ENCODE measurements at places on chromosomes 6 and 20.

DNA sequence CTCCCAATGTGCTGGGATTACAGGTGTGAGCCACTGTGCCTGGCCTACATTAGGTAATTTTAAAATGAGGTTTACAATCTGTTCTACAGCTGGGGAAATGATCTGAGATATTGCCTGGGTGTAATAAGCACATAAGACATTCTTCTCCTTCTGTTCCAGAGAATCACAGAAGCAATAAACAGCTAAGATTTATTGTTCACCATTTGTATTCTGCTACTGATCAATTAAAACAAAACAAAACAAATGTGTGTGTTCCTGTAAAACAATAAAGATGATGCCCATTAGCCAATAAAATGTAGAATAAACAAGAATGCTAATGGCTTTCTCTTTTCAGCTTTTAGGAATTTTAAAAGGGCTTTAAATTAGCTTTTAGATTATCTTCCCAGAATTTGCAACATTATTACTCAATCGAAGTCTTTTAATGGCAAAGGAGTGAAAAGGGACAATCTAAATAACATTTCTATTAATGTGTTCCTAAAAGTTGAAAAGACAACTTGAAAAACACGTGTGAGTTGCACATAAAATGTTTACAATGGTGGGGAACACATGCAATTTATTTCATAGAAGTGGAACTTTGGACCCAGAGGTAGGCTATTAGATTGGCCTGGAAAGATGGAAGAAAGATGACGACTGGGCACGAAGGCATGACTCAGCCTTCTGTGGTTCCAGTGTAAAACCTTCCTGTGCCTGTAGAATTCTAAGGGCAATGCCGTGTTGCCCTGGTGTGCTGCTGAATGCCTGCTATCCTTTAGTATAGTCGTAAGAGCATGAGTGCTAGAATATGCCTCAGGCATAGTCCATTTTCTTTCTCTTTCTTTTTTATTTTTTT, 29.0 kb upstream of the DEK start:
- ATAC-seq, result no peak
- no peaks in the 10 kb centered on the region for H3K36me3 ChIP-seq
- no peak overlapping the region for H3K4me3 ChIP-seq
- peaks cover 19% of the 10 kb centered on the region for H3K27me3 ChIP-seq
- H3K27ac ChIP-seq, result no peak overlapping the region
- H3K4me1 ChIP-seq, result no peaks in the 10 kb centered on the region

DNA sequence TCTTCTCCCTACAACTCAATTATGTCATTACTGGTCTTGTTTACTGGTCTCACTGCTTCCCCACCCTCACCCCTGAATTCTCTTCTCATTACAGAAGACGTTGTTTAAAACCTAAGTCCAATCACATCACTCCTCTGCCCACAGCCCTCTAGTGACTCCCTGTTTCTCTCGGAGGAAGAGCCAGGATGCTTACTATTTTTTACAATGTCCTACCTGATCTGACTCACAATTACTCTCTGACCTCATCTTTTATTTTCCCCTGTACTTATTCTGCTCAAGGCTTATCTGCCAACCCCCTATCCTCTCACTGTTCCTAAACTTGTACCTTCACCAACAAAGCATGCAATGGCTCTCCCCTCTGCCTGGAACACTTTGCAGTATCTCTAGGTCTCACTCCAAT, 400.4 kb upstream of the PTCHD4 start:
- H3K4me1 ChIP-seq, result no peaks in the 10 kb centered on the region
- no peak for ATAC-seq
- no peak overlapping the region for H3K4me3 ChIP-seq
- no peaks in the 10 kb centered on the region for H3K36me3 ChIP-seq

GRCh38 chr6:136897071-136897470, 25.0 kb upstream of the SLC35D3 start:
- no peak for ATAC-seq
- no peak overlapping the region for H3K27ac ChIP-seq
- no peak overlapping the region for H3K4me3 ChIP-seq
- H3K27me3 ChIP-seq, result no peaks in the 10 kb centered on the region

DNA sequence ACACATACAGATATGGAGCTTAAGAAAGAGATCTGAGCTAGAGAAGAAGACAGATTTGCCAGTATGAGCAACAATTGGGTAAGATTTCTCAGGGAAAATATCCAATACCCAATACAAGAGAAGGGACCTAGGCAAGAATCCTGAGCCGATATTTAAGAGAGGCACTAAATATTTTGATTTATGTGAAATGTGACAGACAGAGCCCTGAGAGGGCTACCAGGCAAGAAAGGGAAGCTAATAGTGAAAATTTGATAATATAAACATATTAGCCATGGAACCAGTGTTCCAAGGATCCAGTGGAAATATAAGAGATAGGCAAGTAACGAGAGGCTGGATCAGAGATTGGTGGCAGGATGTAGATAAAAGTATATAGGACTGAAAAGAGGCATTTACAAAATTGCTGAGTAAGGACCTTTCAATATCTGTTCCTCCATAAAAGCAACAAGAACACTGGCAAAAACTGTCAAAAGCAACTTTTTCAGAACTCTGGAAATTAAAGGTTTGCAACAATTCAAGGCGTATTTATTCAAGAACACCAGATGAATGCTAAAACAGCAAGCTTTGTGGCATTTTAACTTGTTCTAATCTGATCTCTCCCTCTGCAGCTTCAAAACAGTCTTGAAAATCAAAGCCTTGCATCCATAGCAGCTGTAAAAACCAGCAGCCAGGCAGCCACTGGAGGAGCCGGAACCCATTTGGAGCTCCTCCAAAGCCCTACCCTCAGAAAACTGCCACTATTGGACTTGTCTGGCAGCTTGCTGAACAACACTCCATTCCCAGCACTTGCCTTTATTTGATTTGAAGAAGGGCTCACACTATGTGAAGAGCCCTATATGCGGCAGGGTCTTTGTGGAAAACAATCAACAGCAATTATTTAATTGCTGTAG, 58.8 kb downstream of the REV3L start:
- H3K4me1 ChIP-seq, result peaks cover 45% of the 10 kb centered on the region
- no peaks in the 10 kb centered on the region for H3K27me3 ChIP-seq
- H3K27ac ChIP-seq, result peak overlapping the region; percentile 9
- H3K36me3 ChIP-seq, result peaks cover 31% of the 10 kb centered on the region
- no peak overlapping the region for H3K4me3 ChIP-seq
- ATAC-seq, result no peak

- H3K36me3 ChIP-seq, result no peaks in the 10 kb centered on the region
- H3K4me1 ChIP-seq, result no peaks in the 10 kb centered on the region
- no peak overlapping the region for H3K4me3 ChIP-seq
- peaks cover 41% of the 10 kb centered on the region for H3K27me3 ChIP-seq
- no peak overlapping the region for H3K27ac ChIP-seq
Observed at GRCh38 chr6:56947924-56948323, 7.0 kb upstream of the BEND6 start.

- peak overlapping the region; percentile 66 for H3K27ac ChIP-seq
- no peak overlapping the region for H3K4me3 ChIP-seq
- ATAC-seq, result peak; percentile 84
- H3K36me3 ChIP-seq, result no peaks in the 10 kb centered on the region
- H3K27me3 ChIP-seq, result no peaks in the 10 kb centered on the region
Observed at GRCh38 chr6:45479834-45480751, 102.4 kb upstream of the SUPT3H start.

GRCh38 chr6:33290459-33290858, 1.1 kb downstream of the PFDN6 start:
- H3K4me1 ChIP-seq, result peaks cover 47% of the 10 kb centered on the region
- peaks cover 45% of the 10 kb centered on the region for H3K36me3 ChIP-seq

DNA sequence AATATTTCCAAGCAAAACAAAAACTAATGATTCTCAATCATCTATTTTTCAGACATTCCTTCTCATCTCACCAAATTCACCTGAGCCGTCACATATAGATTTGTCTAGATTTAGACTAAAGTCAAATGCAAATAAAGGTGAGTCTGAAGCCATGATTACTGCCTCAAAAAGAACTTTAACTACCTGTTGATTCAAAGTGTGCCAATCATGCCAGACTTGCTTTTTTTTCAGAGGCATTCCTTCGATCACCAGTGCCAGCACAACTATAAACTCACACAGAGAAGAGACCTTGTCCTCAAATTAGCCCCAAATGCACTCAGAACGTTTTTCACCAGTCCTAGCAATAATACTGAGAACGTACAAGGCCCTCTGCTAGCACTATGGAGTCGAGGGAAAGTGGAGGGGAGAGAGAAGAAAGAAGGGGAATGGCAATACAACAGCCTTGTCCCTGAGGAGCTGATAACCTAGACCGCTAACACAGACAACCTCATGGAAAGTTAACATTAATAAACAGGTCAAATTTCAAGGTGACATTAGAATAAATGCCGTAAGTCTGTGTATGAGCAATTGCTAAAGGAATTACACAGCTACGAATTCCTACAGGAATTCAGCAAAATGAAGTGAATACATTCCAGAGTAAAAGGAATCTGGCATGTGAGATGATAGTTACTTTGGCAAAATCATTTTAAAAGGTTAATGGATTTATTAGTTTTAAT, 60.9 kb downstream of the EPB41L2 start:
- H3K27me3 ChIP-seq, result no peaks in the 10 kb centered on the region
- no peak overlapping the region for H3K27ac ChIP-seq
- peaks cover 38% of the 10 kb centered on the region for H3K4me1 ChIP-seq
- H3K36me3 ChIP-seq, result peaks cover 7% of the 10 kb centered on the region
- ATAC-seq, result no peak
- no peak overlapping the region for H3K4me3 ChIP-seq

- no peak overlapping the region for H3K4me3 ChIP-seq
- ATAC-seq, result no peak
- H3K36me3 ChIP-seq, result no peaks in the 10 kb centered on the region
- H3K4me1 ChIP-seq, result peaks cover 92% of the 10 kb centered on the region
Observed at GRCh38 chr6:157759028-157759427, 64.0 kb upstream of the SNX9 start.

GRCh38 chr20:57505979-57506378, 19.0 kb downstream of the CTCFL start:
- ATAC-seq, result no peak
- H3K27me3 ChIP-seq, result peaks cover 14% of the 10 kb centered on the region
- no peak overlapping the region for H3K27ac ChIP-seq
- H3K4me1 ChIP-seq, result peaks cover 34% of the 10 kb centered on the region
- no peak overlapping the region for H3K4me3 ChIP-seq
- H3K36me3 ChIP-seq, result no peaks in the 10 kb centered on the region

GRCh38 chr6:135884136-135884535, 32.6 kb downstream of the PDE7B start:
- peak overlapping the region; percentile 74 for H3K27ac ChIP-seq
- H3K4me1 ChIP-seq, result peaks cover 61% of the 10 kb centered on the region
- no peak for ATAC-seq
- H3K27me3 ChIP-seq, result no peaks in the 10 kb centered on the region

- no peak for ATAC-seq
- no peak overlapping the region for H3K4me3 ChIP-seq
- no peaks in the 10 kb centered on the region for H3K27me3 ChIP-seq
- peaks cover 60% of the 10 kb centered on the region for H3K36me3 ChIP-seq
- H3K27ac ChIP-seq, result peak overlapping the region; percentile 94
- peaks cover 80% of the 10 kb centered on the region for H3K4me1 ChIP-seq
Observed at GRCh38 chr20:48725555-48725991, 102.2 kb downstream of the PREX1 start.

DNA sequence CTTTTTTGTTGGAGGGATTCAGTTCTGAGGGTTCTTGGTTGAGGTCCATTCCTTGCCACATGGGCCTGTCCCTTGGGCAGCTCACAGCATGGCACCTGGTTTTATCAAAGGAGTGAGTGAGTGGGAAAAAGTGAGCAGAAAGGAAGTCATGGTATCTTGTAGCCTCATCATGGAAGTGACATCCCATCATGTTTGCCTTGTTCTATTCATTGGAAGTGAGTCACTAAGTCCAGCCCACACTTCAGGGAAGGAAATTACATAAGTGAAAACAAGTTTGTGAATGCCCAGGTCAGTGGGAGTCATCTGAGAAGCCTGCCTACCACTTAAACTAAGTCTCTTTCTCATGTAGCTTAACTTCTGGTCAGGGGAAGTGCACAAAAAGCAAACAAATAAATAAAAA, 32.8 kb upstream of the ZNFX1 start:
- H3K4me3 ChIP-seq, result no peak overlapping the region
- peaks cover 26% of the 10 kb centered on the region for H3K27me3 ChIP-seq
- no peak for ATAC-seq
- no peaks in the 10 kb centered on the region for H3K4me1 ChIP-seq
- no peak overlapping the region for H3K27ac ChIP-seq

- H3K36me3 ChIP-seq, result peaks cover 6% of the 10 kb centered on the region
- H3K27me3 ChIP-seq, result no peaks in the 10 kb centered on the region
- no peak for ATAC-seq
- no peak overlapping the region for H3K4me3 ChIP-seq
- peak overlapping the region; percentile 4 for H3K27ac ChIP-seq
Observed at GRCh38 chr6:111602481-111603011, 3.1 kb downstream of the TRAF3IP2 start.

GRCh38 chr6:166997768-166998255, 1.4 kb upstream of the CEP43 start:
- H3K4me1 ChIP-seq, result peaks cover 32% of the 10 kb centered on the region
- peaks cover 11% of the 10 kb centered on the region for H3K36me3 ChIP-seq
- no peak for ATAC-seq
- H3K27ac ChIP-seq, result peak overlapping the region; percentile 79
- H3K27me3 ChIP-seq, result no peaks in the 10 kb centered on the region
- peak overlapping the region; percentile 90 for H3K4me3 ChIP-seq

DNA sequence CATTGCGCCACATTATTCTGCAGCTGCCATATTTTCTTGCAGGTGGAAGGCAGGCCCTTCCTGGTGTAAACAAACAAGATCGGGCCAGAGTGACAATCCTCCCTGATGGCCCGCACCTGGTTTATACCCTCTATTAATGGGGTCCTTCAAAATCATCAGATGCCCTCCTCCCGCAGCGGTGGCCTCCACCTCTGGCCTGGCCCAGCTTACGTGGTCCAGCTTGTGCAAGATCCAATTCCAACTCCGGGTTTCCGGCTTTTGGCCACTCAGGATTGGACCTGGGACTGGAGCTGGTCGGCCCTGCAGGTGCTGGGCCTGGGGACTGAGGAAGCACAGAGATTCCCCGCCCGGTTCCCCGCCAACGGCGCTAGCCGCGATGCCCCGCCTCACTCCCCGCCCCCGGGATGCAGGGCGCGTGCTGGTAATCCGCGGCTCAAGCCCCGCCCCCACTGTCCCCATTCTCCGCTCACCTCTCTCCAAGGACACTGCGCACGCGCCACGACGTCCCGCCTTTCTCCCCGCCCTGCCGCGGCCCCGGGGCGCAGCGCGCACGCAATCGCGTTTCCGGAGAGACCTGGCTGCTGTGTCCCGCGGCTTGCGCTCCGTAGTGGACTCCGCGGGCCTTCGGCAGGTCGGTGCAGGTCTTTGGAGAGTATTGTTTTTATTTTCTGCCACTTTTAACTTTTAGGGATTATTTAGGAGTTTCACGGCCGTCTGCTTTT, at the start of gene TMEM14B:
Gene TMEM14B, plus strand, starts transcription at position 555 of the 722 bp plus-strand sequence. CDS start 1,441 bp downstream, outside the sequence.
- ATAC-seq, result peak; percentile 99
- H3K27ac ChIP-seq, result peak within 1 kb of the TSS; percentile 87
- H3K4me3 ChIP-seq, result peak within 1 kb of the TSS; percentile 90
- no peaks in the 10 kb centered on the region for H3K27me3 ChIP-seq
